Stimulated activated CD4-positive, alpha-beta T cell treated with anti-CD3 and anti-CD28 coated beads, Interleukin-4, amount 100 ng/mL, for 4 hours (primary cell): ENCODE measurements at places on chromosomes 6 and 20.

GRCh38 chr6:161507375-161507774, 233.5 kb upstream of the AGPAT4 start:
- no peak for DNase-seq

DNA sequence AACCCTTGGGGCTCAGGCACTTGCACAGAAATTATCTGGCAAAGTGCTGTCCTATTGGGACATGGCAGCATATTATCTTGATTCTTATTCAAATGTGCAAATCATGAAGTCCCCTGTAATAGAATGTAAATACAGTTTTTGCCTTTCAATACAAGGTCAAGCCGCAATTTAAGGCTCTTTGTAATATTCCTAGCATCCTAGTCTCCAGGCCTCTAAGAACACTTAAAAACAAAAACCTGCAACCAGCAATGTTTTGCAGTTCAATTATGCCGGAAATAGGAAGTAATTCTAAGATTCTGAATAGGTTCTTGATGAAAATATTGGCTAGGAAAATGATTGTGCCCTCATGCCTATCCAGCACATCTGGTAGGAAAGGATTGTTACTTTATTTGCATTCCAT, 197.2 kb upstream of the IRAK1BP1 start:
- DNase-seq = no peak

DNA sequence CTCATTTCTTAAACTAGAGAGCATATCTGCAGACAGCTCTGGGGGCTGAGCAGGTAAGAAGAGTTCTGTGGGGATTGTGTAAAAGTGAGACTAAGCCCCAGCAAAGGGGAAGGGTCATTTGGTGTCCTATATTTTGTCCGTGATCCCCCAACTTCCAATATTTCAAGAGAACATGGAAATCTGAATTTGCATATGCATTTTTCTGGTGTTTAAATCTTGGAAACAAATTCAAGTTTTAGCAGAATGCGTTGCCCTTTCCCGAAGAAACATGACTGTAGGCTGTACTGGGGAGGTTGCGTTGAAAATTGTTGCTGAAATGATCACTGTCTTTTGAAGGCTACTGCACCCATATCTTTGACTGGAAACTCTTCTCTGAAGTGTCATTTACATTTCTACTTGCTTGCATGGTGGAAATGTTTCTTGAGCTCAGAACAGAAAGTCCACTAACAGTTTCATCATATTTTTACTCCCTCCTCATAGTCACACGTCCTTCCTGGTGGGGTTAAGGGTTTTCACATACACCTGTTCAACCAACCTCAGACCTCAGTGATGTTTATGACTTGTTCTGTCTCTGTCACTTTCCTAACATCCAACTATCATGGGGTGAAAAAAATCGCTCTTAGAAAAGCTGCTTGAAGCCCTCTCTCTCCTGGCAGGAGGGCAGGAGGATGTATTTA, 140.3 kb downstream of the BCAS1 start:
- DNase-seq = no peak

- DNase-seq = no peak
These were observed 13.1 kb downstream of the CYB5R4 start for GRCh38 chr6:83872386-83873118.

DNA sequence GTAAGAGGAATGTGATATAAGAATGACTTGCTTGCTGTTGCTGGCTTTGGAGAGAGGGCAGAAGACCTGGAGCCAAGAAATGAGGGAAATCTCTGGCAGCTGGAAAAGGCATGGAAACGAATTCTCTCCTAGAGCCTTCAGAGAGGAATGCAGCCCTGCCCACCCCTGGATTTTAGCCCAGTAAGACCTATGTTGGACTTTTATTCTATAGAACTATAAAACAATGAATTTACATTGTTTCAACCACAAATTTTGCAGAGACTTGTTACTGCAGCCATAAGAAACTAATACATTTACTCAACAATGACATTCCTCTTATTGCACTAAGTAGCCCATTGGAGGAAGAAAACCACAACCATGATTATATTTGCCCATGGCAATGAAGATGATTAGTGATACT, 39.5 kb upstream of the PREP start:
- DNase-seq = no peak
